Heart left ventricle (tissue), 16 donors: ENCODE measurements at places on chromosomes 3 and 15. TPM values are rescaled to one million over a fixed set of nuclear protein-coding genes. Genes with fewer than 3 reads are reported as not detected.

Gene SHC4
- total RNA-seq, result 1.8 TPM

Gene ACKR4
- total RNA-seq, result 0.75 TPM

Gene IL17RC
- 30.9 TPM for total RNA-seq

Gene SERINC4
- 0.14 TPM for total RNA-seq

Gene ALS2CL
- total RNA-seq, result 18.6 TPM

GRCh38 chr15:75508840-75509532 is 57.5 kb upstream of the SIN3A start:
- DNase-seq, result no peak

DNA sequence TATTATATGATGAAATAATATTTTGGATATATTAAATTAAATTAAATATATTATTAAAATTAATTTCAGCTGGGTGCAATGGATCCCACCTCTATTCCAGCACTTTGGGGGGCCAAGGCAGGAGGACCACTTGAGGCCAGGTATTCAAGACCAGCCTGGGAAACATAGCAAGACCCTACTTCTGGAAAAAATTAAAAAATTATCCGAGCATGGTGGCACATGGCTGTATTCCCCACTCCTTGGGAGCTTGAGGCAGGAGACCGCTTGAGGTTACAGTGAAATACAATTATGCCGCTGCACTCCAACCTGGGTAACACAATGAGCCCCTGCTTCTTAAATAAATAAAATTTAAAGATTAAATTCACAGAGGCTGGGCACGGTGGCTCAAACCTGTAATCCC is 61.4 kb downstream of the SH3BP5 start:
- no peak for DNase-seq

- no peak for DNase-seq
These were observed 38.5 kb downstream of the EPHA6 start for GRCh38 chr3:96852849-96853248.

DNA sequence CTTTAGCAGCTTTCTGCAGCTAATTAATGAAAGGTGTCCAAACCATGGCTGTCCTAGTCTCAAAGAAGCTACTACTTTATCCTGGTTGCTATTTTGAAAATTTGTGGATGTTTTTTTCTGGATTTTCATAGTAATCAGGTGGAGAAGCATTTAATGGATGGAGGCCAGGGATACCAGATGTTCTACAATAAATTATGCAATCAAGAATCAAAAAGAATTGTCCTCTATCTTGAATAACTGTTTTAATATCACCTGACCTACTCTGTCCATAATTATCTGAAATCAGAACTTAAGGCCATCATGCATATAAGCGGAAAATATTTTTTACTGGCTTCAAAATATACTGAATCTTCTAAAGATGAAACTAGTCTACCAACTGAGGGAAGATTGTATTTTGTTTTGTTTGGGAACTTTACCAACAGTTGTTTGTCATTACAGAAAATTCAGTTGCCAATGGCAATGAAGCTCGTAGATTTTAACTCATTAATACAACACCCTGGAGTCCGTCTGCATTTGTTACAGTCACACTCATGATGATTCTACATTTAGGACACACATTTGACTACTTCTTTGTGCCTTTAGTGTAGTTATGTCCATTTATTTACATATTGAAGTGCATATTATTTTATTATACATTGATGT is 762.3 kb upstream of the GRM7 start:
- DNase-seq, result no peak

DNA sequence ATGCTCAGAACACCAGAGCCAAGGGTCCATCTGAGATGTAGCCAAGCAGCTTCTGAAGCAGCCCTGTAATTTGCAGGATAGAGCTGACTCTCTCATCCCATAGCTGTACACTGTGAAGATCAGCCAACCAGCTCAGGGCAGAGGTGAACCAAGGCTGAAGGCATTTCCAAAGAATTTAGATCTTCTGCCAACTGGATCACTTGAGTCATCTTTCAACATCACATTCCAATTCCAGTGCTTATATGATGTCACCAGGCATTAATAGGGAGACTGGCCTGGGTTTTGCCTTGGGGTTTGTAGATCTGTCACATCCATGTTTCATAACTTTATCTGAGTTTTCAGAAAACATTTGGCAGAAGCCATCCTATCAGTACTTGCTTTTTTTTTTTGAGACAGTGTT is 98.2 kb downstream of the NR2F2 start:
- peak; percentile 36 for DNase-seq
